Mesenchymal stem cell (in vitro differentiated cells and primary cell): ENCODE measurements at places on chromosomes 5 and 9.

GRCh38 chr5:39198127-39198526 is 21.2 kb downstream of the FYB1 start:
- no peak overlapping the region for H3K4me3 ChIP-seq
- DNase-seq: no peak
- H3K27ac ChIP-seq: no peak overlapping the region

DNA sequence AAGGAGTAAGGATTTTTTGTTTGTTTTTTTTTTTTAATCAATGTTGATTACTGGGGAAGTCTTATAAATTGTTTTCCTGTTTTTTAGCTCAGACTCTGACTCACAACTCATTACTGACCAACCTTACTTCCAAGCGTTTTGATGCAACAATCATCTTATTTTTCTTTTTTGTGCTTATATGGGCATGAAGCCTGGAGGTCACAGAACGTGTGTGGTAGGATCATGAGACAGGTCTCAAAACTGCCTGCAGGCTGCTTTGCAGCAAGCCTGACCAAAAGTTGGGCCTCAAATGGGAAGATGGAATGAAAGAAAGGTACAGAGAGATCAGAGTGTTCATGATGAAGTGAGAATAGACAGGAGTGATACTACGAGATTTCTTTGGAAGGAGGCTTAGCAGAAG is 38.5 kb downstream of the SNCAIP start:
- no peaks in the 10 kb centered on the region for H3K27me3 ChIP-seq
- DNase-seq: no peak
- H3K36me3 ChIP-seq: no peaks in the 10 kb centered on the region
- no peak overlapping the region for H3K4me3 ChIP-seq

- DNase-seq: no peak
- peaks cover 25% of the 10 kb centered on the region for H3K4me1 ChIP-seq
- no peaks in the 10 kb centered on the region for H3K36me3 ChIP-seq
- H3K27ac ChIP-seq: no peak overlapping the region
- no peaks in the 10 kb centered on the region for H3K27me3 ChIP-seq
Measured at GRCh38 chr9:87512311-87512710, 14.6 kb downstream of the DAPK1 start.

GRCh38 chr5:159104051-159104651 is 4.4 kb upstream of the EBF1 start:
- H3K36me3 ChIP-seq: peaks cover 6% of the 10 kb centered on the region
- no peak overlapping the region for H3K27ac ChIP-seq
- DNase-seq: peak; percentile 62
- H3K27me3 ChIP-seq: peaks cover 60% of the 10 kb centered on the region
- no peak overlapping the region for H3K4me3 ChIP-seq

DNA sequence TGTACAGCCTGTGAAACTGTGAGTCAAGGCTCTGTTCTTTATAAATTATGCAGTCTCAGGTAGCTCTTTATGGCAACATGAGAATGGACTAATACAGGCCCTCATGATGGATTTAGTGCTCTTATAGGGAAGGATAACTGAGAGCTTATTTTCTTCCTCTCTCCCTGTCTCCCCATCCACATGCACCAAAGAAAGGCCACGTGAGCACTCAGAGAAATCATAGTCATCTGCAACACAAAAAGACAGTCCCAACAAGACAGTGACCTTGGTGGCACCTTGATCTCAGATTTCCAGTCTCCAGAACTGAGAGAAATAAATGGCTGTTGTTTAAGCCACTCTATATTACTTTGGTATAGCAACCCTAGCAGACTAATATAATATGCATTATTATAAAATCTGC is 2133.6 kb upstream of the ACO1 start:
- H3K4me1 ChIP-seq: no peaks in the 10 kb centered on the region
- no peak for DNase-seq
- H3K27me3 ChIP-seq: no peaks in the 10 kb centered on the region
- no peaks in the 10 kb centered on the region for H3K36me3 ChIP-seq
- no peak overlapping the region for H3K4me3 ChIP-seq
- no peak overlapping the region for H3K27ac ChIP-seq

- no peak for DNase-seq
- H3K27me3 ChIP-seq: peaks cover 2% of the 10 kb centered on the region
- H3K27ac ChIP-seq: no peak overlapping the region
- no peak overlapping the region for H3K4me3 ChIP-seq
Measured at GRCh38 chr5:52597625-52598024, 190.1 kb upstream of the ITGA1 start.

GRCh38 chr9:76558465-76558864 is 99.5 kb downstream of the GCNT1 start:
- no peaks in the 10 kb centered on the region for H3K27me3 ChIP-seq
- no peak overlapping the region for H3K4me3 ChIP-seq
- DNase-seq: no peak
- H3K36me3 ChIP-seq: no peaks in the 10 kb centered on the region

- no peak overlapping the region for H3K27ac ChIP-seq
- H3K36me3 ChIP-seq: no peaks in the 10 kb centered on the region
- H3K4me1 ChIP-seq: peaks cover 16% of the 10 kb centered on the region
- no peak for DNase-seq
Measured at GRCh38 chr9:38350529-38350928, 42.0 kb upstream of the ALDH1B1 start.

DNA sequence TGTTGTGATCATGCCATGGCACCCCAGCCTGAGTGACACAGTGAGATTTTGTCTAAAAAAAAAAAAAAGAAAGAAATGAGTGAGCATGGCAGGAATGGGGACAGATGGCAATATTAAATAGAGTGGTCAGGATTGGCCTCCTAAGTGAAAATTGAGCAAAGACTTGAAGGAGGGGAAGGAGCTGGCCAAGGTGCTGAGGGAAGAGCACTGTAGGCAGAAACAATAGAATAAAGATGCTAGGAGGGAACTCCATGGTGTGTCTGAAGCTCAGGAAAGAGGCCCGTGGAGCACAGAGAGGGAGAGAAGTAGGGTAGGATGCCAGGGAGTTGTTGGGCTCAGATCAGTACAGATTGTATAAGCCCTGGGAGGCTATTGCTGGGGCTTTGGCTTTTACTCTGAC is 64.4 kb upstream of the PCAT7 start:
- H3K27ac ChIP-seq: no peak overlapping the region
- H3K4me1 ChIP-seq: no peaks in the 10 kb centered on the region
- H3K36me3 ChIP-seq: no peaks in the 10 kb centered on the region
- no peaks in the 10 kb centered on the region for H3K27me3 ChIP-seq
- H3K4me3 ChIP-seq: no peak overlapping the region
